ENCODE measurements at places on chromosomes 7 and 10.

GRCh38 chr7:139739863-139740597 lies 37.8 kb downstream of the HIPK2 start:
- DNase-seq = no peak

DNA sequence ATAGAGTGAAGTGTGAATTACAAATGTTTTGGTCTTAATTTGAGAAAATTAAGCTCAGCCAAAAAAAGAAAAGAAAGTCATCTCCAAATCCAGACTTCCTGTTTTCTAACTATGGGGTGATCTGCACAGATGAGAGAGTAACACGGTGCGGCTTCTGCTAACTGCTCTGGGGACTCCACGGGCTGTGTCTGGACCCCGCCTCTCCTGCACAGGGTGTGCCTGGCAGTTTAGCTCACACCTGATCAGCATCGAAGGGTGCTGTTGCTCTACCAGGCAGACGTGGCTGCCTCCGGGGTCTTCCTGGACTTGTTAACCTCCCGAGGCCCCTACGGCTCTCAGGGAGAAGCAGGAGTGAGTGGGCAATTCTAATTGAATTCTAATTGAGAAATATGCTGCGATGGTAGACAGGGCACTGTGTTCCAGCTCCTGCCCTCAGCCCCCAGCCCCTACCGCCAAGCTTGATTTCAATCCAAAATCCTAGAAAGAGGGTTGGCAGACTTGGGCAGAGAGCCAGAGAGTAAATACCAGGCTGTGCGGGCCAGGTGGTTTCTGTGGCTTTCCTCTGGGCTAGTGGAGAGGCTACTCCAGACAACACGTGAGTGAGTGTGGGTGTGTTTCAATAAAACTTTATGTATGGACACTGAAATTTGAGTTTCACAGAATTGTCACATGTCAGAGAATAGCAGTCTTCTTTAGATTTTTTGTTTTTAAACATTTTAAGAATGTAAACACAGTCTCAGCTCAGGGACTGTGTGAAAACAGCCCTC lies 13.4 kb downstream of the SHH start:
- no peak for DNase-seq

- DNase-seq = no peak
Observed at GRCh38 chr7:25951414-25952260, 200.4 kb upstream of the NFE2L3 start.

- no peak for DNase-seq
Observed at GRCh38 chr7:917255-918117, 37.0 kb downstream of the ADAP1 start.

DNA sequence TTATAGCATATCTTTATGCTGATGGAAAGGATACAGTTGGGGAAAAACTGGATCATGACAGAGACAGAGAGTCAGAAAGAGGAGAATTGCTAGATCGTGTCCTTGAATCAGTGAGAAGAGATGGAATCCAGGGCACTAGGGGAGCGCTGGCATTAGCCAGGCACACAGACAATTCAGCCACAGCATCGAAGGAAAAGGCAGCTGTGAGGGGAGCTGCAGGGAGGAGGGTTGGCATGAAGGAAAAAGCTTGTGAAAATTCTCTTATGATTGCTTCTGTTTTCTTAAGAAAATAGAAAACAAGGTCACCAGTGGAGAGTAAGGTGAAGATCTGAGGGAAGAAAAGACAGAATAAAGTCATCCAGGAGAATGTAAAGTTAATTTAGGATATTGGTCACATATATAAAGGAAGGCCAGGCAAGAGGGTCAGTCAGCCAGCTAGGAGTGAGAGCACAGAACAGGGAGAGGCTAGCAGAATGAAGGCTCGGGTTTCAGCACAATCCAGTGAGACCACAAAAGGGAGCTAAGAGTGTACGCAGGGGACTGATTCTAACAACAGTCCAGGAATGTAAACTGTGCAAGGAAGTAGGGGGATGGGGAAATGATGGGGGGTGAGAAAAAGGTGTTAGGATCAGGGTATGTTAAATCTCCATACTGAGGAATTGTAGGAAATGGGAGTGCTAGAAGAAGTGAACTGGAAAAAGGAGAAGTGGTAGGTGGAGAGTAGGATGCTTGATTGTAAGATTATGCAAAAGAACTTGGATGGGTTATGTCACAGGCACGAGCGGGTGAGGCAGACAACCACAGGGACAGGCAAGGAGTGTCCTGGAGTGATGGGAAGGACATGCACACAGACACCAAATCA lies 112.0 kb downstream of the RNF32 start:
- no peak for DNase-seq

GRCh38 chr7:79341902-79342301 lies 111.6 kb downstream of the MAGI2 start:
- DNase-seq = no peak

DNA sequence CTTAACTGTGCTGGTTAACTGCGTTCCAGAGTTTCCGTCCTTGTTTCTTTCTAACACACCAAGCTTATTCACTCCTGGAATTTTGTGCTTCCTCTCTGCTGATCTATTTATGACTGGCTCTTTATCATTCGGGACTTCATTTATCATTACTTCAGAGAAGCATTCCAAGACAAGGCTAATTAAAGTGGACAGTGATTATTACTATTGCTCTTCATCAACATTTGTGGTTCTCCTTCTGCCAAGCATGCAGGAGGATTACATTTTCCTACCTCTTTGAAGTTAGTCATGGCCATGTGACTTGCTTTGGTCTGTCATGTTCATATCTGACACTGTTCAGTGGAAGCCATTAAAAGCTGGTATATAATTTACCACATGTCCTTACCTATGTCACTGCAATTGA lies 172.4 kb upstream of the AGR3 start:
- no peak for DNase-seq
